ENCODE measurements at places on chromosomes 3 and 15.
A peak's percentile ranks its signal among the peaks of the same experiment; 100 is the strongest.

DNA sequence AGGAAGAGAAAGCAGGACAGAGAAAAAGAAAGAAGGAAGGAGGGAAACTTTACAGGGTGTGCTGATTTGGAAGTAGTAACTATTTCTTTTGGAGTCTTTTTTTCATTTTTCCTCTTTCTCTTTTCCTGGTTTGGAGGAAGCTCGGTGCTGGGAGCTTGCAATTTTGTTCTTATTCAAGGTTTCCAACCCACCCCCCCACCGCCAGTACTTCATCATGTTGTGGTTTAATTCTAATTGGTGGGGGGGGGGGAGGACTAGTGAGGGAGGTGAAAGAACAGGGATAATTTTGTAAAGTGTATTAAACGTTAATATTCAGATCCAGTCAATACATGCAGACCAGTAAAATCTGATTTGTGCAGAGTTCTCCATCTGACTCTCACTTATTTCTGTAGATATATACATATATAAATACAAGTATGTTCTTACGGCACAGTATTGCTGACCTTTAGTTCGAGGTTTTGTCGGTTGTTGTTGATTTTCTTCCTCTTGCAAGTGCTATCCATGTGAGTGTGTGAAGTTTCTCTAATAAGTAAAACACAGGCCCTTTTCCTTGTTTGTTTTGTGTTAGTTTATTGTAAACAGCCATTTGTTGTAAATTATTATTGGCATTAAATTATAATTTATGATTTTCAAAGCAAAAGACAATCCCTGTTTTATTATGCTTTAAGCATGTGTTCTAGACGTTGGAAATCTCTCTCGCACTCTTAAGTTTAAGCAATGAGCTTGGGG, 9.3 kb downstream of the NR2F2 start:
- no peak for DNase-seq

DNA sequence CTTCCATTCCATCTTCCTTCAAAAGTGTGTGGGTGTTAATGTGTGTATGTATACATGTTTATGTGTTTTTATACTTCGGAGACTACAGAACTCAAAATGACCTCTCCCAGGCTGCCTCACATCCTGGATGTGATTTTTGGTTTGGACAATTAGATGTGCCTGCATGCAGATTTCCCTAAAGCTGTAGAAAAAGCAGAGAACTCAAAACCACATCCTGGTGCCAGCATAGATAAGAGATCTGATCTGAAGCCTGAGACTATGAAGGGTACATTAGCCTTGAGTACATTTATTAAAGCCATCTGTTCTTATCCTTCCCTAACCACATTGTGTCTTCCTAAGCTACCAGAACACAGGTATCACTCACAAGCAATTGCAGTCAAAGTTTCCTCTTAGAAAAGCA, 319.4 kb upstream of the RASGRP1 start:
- no peak for DNase-seq

GRCh38 chr3:3664935-3665334, 134.3 kb upstream of the LRRN1 start:
- no peak for DNase-seq

- peak; percentile 29 for DNase-seq
Observed at GRCh38 chr3:140113996-140114788, 179.2 kb downstream of the CLSTN2 start.

- DNase-seq: no peak
Observed at GRCh38 chr15:67198157-67198754, 56.2 kb downstream of the AAGAB start.

GRCh38 chr15:82750831-82751180, 41.1 kb upstream of the AP3B2 start:
- no peak for DNase-seq

DNA sequence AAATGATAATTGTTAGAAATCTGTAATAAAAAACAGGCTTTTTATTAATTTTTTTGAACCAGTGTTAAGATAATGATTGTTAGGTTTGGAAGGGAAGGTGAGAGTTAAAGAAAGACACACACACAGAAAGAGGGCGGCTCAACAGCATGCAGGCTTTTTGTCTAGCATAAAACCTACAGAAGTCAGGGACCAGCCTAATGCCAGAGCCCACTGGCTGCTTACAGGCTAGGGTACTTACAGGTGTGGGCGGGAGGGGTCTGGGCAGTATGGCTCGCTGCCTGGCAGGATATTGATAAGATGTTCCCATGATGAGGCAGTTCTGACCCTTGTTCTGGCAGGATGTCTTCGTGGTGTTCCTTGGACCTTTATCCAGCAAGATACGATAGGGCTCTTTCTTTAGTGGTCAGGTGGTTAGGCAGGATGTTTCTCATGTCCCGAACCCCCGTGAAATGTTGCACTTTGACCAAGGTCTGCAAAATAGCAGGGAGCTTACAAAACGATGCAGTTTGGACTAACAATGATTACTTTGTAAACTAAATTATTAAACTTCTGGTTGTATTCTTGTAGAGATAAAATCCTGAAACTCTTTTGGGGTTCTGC, 84.7 kb downstream of the DCUN1D1 start:
- no peak for DNase-seq

GRCh38 chr3:46978985-46979944, at the start of gene NBEAL2:
NBEAL2 (plus strand) TSS chr3:46979666; CDS start chr3:46979862, 196 bp downstream.
- peak; percentile 98 for DNase-seq

- DNase-seq: peak; percentile 53
Observed at GRCh38 chr15:79168922-79169456, 78.4 kb upstream of the RASGRF1 start.

- DNase-seq: no peak
Observed at GRCh38 chr3:60549863-60550262, 701.4 kb downstream of the FHIT start.

GRCh38 chr3:124619887-124620599, 110.2 kb upstream of the UMPS start:
- no peak for DNase-seq

DNA sequence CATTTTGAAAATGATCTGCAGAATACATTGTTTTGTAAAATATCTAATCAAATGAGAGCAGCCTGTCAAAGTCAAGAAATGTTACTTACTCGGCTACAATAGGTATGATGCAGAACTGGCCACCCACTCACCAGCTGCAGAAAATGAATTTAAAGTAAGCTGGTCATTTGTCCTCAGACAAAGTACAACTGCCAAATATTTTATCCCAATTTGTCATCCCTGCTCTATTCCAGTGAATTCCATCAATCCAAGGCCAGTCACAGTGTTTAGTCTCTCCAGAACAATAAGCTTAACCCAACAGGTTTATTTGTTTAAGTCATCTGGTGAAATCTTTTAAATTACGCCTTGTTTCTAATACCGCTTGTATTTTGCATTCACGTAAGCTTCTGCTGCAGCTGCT, 46.6 kb upstream of the TCF12 start:
- DNase-seq: no peak

DNA sequence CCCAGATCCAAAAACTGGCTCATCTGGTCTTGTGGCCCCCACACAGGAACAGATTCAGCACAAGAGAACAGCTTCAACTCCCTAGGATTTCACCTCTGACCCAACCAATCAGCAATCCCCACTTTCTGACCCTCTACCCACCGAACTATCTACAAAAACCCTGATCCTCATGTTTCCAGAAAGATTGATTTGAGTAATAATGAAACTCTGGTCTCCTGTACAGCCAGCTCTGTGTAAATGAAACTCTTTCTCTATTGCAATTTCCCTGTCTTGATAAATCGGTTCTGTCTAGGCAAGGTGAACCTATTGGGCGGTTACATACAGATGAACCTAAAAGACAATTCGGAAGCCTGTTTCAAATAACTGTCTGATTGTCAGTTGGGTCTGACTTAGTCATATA, 847.6 kb upstream of the ALCAM start:
- DNase-seq: no peak

GRCh38 chr3:33663042-33663441, 55.0 kb downstream of the CLASP2 start:
- no peak for DNase-seq
